ENCODE measurements at places on chromosomes 7 and 10.

- DNase-seq, result no peak
These were observed 259.6 kb upstream of the PPP2R2D start for GRCh38 chr10:131641231-131641630.

GRCh38 chr10:36640626-36641025, 484.8 kb upstream of the ANKRD30A start:
- no peak for DNase-seq

- no peak for DNase-seq
These were observed 44.2 kb downstream of the PDE1C start for GRCh38 chr7:32026083-32026425.

GRCh38 chr10:25725917-25726716, 207.9 kb upstream of the MYO3A start:
- DNase-seq, result no peak

- no peak for DNase-seq
These were observed 605.9 kb downstream of the KCNMA1 start for GRCh38 chr10:77031531-77032187.

GRCh38 chr10:46552526-46553237, 3.8 kb downstream of the GPRIN2 start:
- no peak for DNase-seq

DNA sequence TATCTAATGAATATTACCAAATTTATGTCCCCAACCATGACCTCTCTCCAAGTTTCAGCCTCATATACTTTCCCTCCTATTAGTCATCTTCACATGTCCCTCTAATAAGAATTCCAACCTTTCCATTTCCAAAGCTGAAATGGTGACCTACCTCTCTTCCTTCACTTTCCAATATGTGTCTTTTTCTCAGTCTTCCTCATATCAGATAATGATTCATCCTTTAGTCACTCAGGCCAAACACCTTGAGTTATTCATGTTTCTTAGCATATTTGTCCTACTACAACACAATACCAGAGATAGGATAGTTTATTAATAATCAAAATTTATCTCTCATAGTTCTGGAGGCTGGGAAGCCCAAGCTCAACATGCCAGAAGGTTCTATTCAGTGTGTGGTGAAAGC, 318.5 kb upstream of the ZWINT start:
- no peak for DNase-seq

DNA sequence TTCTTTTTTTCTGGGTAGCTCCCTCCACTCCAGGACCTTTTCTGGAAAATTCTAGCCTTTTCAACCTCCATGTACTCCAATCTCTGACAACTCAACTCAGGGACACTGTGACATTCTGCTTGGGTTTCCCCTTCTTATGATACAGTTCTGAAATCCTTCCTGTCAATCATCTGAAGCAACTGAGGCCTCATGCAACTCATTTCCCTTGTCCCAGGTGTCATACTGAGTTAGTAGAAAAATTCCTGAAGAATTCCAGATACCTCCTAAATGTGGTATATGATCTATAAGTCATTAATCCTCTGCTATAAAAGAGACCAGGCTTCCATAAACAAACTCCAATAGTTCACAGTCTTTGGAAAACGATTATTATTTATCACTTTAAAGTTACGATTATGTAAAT, 43.0 kb upstream of the MYO3A start:
- no peak for DNase-seq

DNA sequence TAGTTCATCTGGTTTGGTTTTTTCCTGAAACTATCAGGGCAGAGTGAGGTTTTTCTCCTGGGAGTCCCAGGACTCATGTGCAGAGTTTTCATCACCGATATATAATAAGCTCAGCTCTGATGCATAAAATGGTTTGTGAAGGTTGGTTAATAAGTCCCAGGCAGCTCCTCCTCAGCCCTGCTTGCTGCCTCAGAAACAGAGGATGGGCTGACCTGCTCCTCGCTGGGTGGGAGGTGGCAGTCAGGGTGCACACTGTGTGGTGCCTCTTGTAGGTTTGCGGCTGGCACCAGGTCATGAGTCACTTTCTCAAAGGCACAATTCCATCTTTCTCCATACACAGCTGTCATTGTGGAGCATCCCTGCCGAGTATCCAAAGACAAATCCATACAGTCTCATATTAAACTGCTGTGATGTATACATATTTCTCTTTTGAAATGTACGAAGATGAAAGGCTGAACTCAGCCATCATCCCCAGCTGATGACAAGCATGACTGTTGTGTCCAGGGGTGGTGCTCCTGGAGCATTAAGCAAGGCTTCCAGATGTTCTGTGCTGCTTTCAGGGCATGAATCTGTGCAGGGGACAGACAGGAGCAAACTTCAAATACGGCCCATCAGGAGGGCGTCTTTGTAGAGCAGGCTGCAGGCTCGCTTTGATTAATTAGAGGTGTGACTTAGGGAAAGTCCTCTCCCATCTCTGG, 125.7 kb upstream of the NPS start:
- DNase-seq, result no peak

DNA sequence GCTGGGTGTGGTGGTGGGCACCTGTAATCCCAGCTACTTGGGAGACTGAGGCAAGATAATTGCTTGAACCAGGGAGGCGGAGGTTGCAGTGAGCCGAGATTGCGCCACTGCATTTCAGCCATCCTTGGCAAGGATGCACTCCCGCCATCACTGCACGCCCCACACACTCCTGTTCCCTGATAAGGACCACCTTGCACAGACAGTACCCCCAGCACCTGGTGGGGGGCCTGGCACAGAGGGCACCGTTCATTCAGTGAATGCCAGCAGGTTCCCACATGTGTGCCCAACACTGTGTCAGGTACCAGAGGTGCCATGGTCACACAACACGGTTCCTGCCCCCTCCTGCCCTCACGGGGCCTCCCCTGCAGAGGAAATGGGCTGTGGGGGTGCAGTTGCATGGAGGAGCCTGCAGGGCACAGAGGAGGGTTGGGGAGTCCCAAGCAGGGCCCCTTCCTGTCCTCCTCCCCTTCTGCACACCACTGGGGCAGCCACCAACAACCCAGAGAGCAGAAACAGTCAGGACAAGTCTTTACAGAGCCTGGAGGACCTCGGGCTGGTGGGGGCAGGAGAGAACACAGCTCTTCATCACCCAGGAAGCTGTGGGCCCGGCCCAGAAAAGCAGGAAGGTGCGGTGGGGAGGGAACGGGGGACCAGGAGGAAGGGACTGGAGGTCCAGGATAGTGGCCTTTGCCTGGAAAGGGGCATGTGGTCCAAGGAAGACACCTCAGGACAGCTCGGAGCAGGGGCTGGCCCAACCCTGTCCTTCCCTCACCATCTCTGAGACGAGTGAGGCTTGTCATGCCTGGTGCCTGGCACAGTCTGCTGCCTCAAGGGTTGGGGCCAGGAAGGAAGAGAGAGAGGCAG, 7.1 kb downstream of the CRYGN start:
- no peak for DNase-seq

- DNase-seq, result no peak
These were observed 434.3 kb upstream of the C7orf33 start for GRCh38 chr7:148156233-148156632.

DNA sequence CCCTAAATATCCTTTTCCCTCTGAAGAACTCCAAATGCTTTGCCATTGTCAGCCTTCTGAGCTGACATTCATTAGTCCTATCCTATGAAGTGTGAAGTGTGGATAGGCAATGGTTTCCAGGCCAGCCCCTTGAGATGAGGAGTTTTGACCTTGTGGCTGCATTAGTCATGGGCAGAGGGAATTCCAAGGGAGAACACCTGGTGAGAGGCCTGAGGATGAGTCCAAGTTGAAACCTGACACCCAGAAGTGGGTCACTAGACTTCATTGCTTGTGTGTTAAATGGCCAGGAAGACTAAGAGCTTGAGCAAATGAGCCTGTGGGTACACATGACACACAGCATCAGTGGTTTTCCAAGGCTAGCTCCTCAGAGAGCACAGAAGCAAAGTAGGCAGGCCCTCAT, 260.8 kb downstream of the SKAP2 start:
- no peak for DNase-seq

DNA sequence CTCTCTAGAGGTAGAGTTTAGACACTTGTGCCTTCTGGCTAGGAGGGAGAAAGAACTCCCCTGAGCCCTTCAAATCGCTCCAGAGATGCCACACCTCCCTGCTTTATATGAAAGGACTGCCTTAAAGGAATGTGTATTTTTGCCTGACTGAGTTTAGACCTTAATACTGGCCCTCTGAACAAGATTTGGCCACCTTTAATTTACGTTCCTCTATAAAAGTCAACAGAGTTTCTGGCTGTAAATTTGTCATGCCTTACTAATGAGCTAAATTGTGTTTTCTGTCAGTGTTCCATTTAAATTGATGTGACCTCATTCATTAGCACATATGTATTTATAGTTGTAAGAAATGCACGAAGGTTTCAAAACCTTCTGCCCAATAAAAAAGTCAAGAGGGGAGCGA, 48.0 kb downstream of the SEMA3C start:
- no peak for DNase-seq

DNA sequence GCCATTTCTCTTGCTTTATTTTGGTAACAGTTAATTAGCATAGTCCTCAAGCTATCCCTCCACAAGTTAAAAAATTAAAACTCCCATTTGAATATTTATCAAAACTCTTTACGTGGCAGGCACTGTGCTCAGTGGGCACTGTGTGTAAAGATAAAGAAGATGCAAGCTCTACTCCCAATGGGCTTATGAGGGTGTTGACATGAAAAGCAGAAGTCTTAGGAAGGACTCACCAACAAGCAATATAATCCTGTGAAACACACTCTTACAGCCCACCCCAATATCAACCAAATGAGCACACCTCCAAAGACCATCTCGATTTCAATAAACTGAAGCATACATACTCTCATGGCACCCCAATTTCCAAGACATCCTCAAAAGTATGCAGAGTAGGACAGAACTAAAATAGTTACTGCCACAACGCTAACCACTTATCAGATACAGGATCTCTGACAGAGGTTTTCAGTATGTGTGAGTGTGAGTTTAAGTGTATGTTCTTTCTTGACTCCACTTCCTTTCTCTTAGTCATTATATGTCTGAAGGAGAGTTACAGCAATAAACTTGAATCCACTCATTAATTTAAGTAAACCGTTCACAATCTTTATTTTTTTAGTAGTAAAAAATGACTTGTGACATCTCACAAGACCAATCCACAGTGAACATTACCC, 120.0 kb downstream of the PDE1C start:
- DNase-seq, result no peak

DNA sequence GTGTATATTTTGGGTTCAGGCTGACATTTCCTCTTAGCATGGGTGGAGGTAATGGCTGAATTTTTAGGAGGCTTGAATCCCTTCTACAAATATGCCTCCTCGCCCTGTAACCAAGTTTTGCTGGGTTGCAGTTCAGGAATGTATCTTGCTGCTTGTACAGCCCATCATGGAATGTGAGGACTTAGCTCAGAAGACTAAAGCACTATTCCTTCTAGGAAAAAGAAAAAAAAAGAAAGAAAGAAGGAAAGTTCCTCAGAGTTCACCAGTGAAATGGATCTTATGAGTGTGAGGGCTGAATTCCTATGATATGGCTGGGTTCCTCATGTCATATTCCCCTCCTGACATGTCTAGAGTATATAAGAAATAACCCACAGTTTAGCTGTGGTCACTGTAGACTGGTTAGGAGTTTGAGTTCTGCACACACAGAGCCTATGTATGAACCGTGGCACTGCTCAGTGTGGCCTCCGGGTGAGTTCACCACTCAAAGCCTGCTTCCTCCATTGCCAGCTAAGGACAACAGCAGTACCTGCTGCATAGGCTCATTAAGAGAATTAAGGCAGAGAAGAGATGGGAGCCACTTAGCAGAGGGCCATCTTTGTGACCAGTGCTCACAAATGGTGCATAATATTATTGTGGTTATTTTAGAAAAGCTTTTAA, 114.0 kb downstream of the TACC2 start:
- DNase-seq, result no peak

GRCh38 chr7:22980422-22980821, 33.5 kb downstream of the HYCC1 start:
- no peak for DNase-seq

Measured in C1 segment of cervical spinal cord (tissue), 14 donors.